Neural cell (in vitro differentiated cells): ENCODE measurements at places on chromosomes 5 and 9. TPM values are rescaled to one million over a fixed set of nuclear protein-coding genes. Genes with fewer than 3 reads are reported as not detected.

Gene CD72
- polyA plus RNA-seq: not detected in 2 replicates

Gene TICAM2
- polyA plus RNA-seq: not detected in 2 replicates

Gene SLC38A9
- 44.5 and 50.1 TPM in 2 replicates for polyA plus RNA-seq

Gene CCNI2
- not detected in 2 replicates for polyA plus RNA-seq

Gene FUT7
- 0.56 and 0.69 TPM in 2 replicates for polyA plus RNA-seq

Gene FAM169A
- 40.7 and 46.7 TPM in 2 replicates for polyA plus RNA-seq

Gene PITX1
- 1.9 TPM in 1 of 2 replicates, not detected in the other for polyA plus RNA-seq

Gene INVS
- polyA plus RNA-seq: 11.3 and 12.3 TPM in 2 replicates

Gene CCNO
- 0.16 TPM in 1 of 2 replicates, not detected in the other for polyA plus RNA-seq

Gene SLC36A2
- polyA plus RNA-seq: not detected in 2 replicates

Gene TRIM36
- 105 and 122 TPM in 2 replicates for polyA plus RNA-seq

Gene GFI1B
- polyA plus RNA-seq: not detected in 2 replicates

Gene N4BP3
- polyA plus RNA-seq: 4.6 and 5.8 TPM in 2 replicates

Gene ECSCR
- not detected in 2 replicates for polyA plus RNA-seq

Gene ACOT12
- polyA plus RNA-seq: 1.2 and 3.0 TPM in 2 replicates

Gene LCN15
- not detected in 2 replicates for polyA plus RNA-seq

Gene SLC25A2
- polyA plus RNA-seq: not detected in 2 replicates

Gene MCIDAS
- not detected in 2 replicates for polyA plus RNA-seq

Gene BARHL1
- not detected in 2 replicates for polyA plus RNA-seq

Gene SH3TC2
- not detected in 2 replicates for polyA plus RNA-seq

Gene PCDHB7
- 0.99 and 2.1 TPM in 2 replicates for polyA plus RNA-seq

Gene CEL
- polyA plus RNA-seq: 0.95 and 2.7 TPM in 2 replicates

Gene WNT8A
- polyA plus RNA-seq: 0.26 and 0.60 TPM in 2 replicates

Gene F12
- 1.4 and 7.8 TPM in 2 replicates for polyA plus RNA-seq

Gene ZBTB34
- polyA plus RNA-seq: 19.5 and 21.8 TPM in 2 replicates

Gene PCSK1
- 21.7 and 27.2 TPM in 2 replicates for polyA plus RNA-seq

Gene PRLR
- 0.50 and 0.78 TPM in 2 replicates for polyA plus RNA-seq

Gene PAEP
- not detected in 2 replicates for polyA plus RNA-seq

Gene FABP6
- 3.6 TPM in 1 of 2 replicates, not detected in the other for polyA plus RNA-seq

Gene LCN10
- polyA plus RNA-seq: not detected in 2 replicates

Gene DBH
- not detected in 2 replicates for polyA plus RNA-seq

Gene REEP5
- 51.6 and 53.7 TPM in 2 replicates for polyA plus RNA-seq

Gene TCF7
- polyA plus RNA-seq: 0.15 and 0.36 TPM in 2 replicates

Gene IFNA13
- polyA plus RNA-seq: not detected in 2 replicates

Gene ANKRD18A
- 0.45 TPM in 1 of 2 replicates, not detected in the other for polyA plus RNA-seq

Gene ELAVL2
- 80.8 and 106 TPM in 2 replicates for polyA plus RNA-seq

Gene BTNL3
- polyA plus RNA-seq: not detected in 2 replicates

Gene ZFP37
- polyA plus RNA-seq: 28.2 and 35.4 TPM in 2 replicates

Gene CYLC2
- not detected in 2 replicates for polyA plus RNA-seq

Gene FER
- polyA plus RNA-seq: 6.7 and 8.5 TPM in 2 replicates

Gene SLCO6A1
- polyA plus RNA-seq: not detected in 2 replicates

Gene KIF24
- 0.19 and 0.36 TPM in 2 replicates for polyA plus RNA-seq

Gene PCDHA4
- polyA plus RNA-seq: 43.6 and 47.6 TPM in 2 replicates

Gene SLC22A4
- polyA plus RNA-seq: 1.0 and 2.0 TPM in 2 replicates
